ENCODE measurements at places on chromosomes 5 and 9. TPM values are rescaled to one million over a fixed set of nuclear protein-coding genes. Genes with fewer than 3 reads are reported as not detected.

DNA sequence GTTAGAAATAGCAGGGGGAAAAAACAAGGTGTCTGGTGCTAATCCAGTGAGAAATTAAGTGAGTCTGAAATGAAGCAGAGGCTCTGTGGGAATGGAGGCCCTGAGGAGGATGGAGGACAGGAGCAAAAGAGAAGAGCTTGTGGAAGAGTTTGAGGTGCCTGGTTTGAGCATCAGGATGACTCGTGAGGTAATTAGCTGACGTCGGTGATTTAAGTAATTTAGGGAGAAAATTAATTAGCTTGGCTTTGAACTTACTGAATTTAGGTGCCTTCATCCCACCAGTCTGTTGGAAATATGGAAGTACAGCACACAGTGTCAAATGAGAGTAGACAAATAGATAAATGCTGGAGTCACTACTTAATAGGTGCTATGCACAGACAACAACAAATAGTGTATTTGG is 103.0 kb upstream of the CDH6 start:
- no peak for DNase-seq

- DNase-seq = no peak
Measured at GRCh38 chr9:12163723-12164458, 529.3 kb upstream of the TYRP1 start.

DNA sequence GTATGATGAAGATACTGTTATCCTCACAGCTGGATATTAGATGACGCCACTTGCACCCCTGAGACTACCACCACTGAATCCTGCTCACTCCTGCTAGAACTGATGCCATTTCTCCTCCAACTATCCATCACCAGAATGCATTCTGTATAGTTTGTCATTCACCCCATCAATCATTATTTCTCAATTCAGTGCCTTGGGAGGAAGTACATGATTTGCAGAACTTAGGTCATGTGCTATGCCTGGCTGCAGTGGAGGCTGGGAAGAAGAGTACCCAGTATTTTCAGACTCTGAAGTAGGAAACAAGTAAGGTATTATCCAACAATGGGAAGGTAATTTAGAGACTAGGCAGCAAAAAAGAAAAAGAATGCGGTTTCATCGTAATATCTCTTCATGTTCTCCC is 26.2 kb upstream of the HSD17B4 start:
- DNase-seq = no peak

DNA sequence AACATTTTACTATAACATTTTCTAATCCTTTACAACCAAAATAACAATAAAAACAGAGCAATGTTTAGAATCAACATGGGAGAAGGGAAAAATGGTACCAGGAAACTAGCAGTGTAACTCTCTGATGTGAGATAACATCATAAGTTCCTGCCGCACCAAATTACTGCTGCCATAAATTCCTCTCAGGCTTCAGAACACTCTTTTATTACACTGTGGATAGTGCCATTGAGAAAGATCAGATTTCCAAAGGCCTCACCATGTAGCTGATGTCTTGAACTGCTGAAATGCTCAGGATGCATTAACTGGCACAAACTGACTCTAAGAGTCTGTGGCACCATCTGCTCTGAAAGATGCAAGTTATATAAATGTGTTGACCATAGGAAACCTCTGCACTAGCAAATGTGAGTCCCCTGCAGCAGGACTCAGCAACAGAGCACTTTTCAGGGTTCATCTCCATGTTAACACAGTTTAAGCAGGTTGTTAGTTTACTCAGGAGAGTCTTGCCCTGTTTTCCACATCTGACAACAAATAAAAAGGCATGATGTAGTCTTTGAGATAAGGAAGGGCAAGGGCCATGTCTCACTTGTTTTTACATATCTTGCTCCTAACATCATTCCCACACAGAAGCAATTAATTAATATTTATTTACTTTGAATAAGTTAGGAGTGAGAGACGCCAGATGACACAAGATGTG is 218.1 kb downstream of the CETN3 start:
- no peak for DNase-seq

- no peak for DNase-seq
Measured at GRCh38 chr9:118954857-118955256, 414.4 kb downstream of the BRINP1 start.

DNA sequence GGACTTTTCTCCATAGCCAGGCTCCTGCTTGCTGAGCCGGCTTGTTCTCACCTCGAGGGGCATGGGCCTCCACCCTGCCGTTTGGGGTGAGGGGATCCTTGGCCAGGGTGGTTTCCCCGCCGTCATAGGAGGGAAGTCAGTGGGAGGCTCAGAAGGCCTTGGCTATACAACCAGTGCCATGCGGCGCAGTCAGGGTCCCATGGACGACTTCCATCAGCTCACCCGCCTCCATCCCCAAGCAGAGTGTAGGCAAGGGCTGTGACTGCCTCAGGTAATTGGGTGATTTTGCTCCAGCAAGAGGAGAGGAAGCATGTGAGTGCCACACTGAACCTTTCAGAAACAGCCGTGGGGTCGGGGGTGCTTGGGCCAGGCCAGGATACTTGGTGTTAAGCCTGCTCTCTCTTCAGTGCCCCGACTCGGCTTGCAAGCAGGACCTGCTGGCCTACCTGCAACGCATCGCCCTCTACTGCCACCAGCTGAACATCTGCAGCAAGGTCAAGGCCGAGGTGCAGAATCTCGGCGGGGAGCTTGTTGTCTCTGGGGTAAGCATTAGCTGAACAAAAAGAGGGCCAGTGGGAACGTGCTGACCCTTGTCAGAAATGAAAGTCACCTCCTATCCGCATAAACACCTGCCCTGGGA is 57.2 kb upstream of the LRRTM2 start:
- no peak for DNase-seq

DNA sequence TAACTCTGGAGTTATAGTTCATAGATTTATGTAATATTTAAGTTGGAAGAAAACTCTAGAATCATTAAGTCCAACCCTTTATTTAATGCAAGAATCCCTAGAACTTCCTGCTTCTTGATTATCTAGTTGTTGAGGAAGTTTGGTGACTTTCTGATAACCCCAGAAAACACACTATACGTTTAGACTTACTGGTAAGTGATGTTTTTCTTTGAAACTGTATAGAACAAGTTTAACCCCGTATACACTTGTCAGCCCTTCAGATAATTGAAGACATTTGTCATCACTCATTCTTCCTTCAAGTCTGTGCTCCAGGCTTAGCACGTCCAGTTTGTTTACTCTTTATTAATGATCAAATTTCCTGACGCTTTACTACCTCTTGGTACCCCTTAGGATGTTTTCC is 9.0 kb downstream of the NDUFS4 start:
- DNase-seq = no peak

DNA sequence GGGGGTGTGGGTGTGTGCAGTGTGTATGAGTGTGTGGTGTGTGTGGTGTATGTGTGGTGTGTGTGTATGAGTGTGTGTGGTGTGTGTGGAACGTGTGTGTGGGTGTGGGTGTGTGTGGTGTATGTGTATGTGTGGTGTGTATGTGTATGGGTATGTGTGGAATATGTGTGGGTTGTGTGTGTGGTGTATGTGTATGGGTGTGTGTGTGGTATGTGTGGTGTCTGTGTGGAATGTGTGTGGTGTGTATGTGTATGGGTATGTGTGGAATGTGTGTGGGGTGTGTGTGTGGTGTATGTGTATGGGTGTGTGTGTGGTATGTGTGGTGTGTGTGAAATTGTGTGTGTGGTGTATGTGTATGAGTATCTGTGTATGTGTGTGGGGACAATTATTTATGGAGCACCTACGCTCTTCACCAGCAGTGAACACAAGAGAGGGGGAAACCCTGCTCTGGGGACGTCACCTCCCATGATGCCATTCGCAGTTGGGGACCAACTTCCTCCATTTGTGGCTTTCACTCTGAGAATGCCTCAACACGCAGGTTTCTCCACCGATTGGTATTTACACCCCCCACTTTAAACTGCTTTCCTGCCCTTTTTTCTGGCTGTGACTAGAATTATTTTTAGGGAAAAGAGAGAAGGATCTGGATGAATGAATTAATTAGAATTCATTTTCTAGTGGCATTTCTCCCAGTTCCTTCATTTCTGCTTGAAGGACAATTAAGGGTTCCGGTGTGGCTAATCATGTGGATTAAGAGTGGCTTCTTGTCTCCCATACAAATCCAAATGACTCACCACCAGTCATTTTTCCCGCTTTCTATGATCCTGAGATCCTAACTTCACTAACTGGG is 238.1 kb downstream of the ROR2 start:
- no peak for DNase-seq

- no peak for DNase-seq
Measured at GRCh38 chr9:36897019-36897418, 137.0 kb downstream of the PAX5 start.

DNA sequence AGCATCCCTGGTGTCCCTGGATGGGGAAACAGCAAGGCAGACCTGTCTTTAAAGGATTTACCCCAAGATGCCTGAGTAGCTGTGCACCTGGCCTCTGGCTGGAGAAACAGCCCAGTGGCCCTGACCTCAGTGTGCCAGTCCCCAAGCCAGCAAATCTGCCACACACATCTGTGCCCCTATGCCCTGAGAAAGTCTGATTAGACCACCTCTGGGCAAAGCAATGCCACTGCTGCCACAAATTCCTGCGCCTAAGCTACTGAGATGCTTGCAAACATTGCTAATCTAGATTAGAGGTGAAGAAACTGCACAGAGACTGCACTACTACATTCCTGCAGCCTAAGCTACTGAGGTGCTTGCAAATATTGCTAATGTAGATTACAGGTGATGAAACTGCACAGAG is 269.6 kb downstream of the CEMIP2 start:
- no peak for DNase-seq

- no peak for DNase-seq
Measured at GRCh38 chr9:111467778-111468367, 16.3 kb downstream of the ECPAS start.

DNA sequence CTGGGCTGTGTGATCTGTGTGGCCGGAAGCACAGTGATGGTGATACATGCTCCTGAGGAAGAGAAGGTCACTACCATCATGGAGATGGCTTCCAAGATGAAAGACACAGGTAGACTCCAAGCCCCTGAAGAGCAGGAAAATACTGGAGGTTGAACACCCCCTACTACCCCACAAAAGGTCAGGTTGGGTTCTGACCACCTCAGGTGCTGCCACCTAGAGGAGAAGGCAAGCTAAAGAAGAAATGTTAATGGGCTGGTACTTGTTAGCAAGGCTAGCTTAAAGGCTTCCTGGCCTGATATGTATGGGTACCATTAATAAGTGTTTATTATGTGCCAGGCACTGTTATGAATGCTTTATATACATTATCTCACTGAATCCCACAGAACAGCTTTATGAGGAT is 11.7 kb downstream of the NIPAL4 start:
- DNase-seq = no peak

DNA sequence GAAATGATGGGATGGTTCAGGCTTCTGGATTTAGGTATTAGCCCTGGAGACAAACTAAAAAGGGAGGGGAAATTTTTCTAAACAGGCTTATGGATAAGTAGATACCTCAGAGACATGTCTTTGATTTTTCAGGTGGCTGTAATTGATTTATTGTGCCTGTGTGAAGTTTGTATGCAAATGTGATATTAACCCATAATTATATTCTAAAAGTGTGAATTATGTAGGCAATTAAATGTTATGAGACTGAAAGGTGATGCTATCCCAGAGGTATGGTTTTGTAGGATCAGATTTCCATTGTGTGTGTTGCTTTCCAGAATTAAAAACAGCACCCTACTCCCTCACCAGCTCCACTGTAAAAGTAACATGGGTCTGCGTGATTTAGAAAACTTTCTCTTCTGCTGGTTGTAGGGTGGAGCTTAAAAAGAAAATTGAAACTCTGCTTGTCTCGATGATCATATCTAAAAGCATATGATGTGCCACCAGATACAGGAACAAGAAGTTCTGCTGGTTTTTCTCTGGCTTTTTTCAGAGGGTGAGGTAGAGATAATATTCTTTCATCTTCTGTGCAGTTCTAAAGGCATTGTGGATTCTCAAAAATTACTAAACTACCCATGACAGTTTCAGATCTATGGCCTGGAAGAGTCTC is 71.8 kb upstream of the TAF11L2 start:
- DNase-seq = no peak

- no peak for DNase-seq
Measured at GRCh38 chr5:61626639-61627282, 294.7 kb downstream of the ZSWIM6 start.

- no peak for DNase-seq
Measured at GRCh38 chr5:109028608-109029299, 281.1 kb downstream of the FER start.

GRCh38 chr9:35741740-35742139 is 7.3 kb downstream of the GBA2 start:
- DNase-seq = no peak

DNA sequence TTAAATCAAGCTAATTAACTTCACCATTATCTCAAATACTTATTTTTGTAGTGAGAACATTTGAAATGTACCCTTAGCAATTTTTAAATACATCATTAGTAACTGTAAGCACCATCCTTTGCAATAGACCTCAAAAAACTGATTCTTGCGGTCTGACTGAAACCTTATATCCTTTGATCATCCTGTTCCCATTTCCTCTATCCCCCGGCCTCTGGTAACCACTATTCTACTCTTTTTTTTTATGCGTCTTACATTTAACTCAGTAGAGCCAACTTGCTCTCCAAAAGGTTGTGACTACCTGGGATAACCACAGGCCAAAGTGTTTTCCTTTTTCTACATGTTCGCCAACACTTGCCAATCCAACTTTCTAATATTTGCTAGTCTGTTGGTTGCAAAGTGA is 106.1 kb downstream of the IRX1 start:
- no peak for DNase-seq

GRCh38 chr5:172775326-172776234 is 4.6 kb upstream of the DUSP1 start:
- no peak for DNase-seq

DNA sequence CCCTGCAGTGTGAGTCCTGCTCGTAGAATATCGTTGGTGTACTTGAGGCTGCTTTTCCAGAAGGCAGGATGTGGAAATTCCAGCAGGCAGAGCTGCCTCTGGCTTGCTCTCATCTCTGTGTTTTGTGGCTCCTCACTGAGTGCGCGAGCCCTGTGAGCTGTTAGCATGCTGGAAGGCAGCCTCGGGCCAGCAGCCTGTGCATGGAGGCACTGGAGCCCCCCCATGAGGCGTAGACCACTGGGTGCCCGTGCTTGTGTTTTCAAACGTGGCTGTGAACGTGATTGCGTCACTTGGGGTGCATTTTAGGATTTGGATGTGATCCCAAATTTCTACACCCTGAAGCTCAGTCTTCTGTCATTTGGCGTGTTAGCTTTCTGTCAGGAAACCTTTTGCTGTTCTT is 3.2 kb downstream of the WDR5 start:
- no peak for DNase-seq

GRCh38 chr5:982377-983237 is 26.0 kb upstream of the NKD2 start:
- DNase-seq = no peak

DNA sequence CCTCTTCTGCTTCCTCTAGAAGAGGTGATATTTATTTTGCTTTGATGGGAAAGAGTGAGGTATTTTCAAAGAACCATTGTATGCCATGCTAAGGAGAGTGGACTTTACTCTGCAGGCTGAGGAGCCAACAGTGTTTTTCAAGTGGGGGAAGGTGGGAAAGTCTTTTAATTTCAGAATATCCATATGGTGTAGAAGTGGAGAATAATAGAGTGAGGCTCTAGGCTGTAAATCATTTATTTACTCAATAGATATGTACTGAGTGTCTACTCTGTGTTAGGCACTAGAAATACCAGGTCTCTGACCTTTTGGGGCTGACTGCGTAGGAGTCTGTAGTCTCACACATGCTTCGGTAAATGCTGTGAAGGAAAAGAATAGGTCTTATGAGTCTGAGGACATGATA is 30.7 kb upstream of the TENT2 start:
- no peak for DNase-seq

The TAF11L5 gene
- polyA plus RNA-seq = not detected

The SMIM33 gene
- polyA plus RNA-seq = not detected

The PCDHGB6 gene
- 1.7 TPM for polyA plus RNA-seq

The PCDHB2 gene
- 0.42 TPM for polyA plus RNA-seq

The PTAR1 gene
- 20.5 TPM for polyA plus RNA-seq

The MACIR gene
- polyA plus RNA-seq = 35.1 TPM

The ALDH7A1 gene
- 99.9 TPM for polyA plus RNA-seq

Measured in BJ (cell line).